Pancreas (tissue), 10 donors: ENCODE measurements at places on chromosomes 16 and 17. TPM values are rescaled to one million over a fixed set of nuclear protein-coding genes. Genes with fewer than 3 reads are reported as not detected.

DNA sequence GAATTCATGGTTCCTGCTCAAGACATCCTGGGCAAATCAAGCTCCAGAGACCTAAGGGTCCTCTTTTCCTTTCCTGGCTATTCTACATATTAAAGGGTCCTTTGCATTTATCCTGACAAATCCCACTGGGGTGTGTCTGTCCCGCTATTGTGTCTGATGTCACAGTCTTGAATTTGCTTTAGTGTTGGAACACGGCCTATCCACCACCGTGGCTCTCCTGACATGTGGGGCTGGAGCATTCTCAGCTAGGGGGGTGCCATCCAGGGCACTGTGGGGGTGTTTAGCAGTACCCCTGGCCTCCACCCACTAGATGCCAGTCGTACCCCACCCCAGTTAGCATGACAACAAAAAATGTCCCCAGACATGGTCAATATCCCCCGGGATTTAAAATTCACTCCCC lies 92.9 kb downstream of the IRF8 start:
- no peaks in the 10 kb centered on the region for H3K27me3 ChIP-seq
- no peaks in the 10 kb centered on the region for H3K36me3 ChIP-seq
- no peak overlapping the region for H3K4me3 ChIP-seq
- no peaks in the 10 kb centered on the region for H3K4me1 ChIP-seq

DNA sequence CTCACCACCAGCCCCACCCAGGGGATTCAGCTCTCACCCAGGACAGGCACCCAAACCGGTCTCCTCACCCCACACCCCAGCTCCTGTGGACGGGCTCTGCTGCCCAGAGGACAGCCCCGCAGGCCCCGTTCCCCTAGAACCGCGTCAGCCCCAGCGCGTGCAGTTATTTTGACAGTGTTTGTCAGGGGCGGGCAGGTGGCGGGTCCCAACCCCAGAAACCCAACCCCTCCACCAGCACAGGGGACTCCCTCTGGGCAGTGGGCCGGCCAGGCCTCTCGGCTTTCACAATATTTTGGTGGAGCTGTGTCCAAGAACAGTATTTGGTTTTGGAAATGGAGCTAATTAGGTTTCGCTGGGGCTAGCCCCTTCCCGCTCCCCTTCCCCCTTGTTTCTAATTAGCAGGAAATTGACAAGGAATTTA lies 44.8 kb downstream of the BAHCC1 start:
- H3K27me3 ChIP-seq: no peaks in the 10 kb centered on the region
- no peaks in the 10 kb centered on the region for H3K36me3 ChIP-seq
- no peak overlapping the region for H3K27ac ChIP-seq
- H3K4me1 ChIP-seq: no peaks in the 10 kb centered on the region

GPR139 gene
- not detected for total RNA-seq

CRYBA1 gene
- total RNA-seq: not detected

SLC13A2 gene
- 0.06 TPM for total RNA-seq

NTN3 gene
- total RNA-seq: 0.09 TPM

MON1B gene
- 23.6 TPM for total RNA-seq

PRR15L gene
- total RNA-seq: 46.7 TPM
